Cardiac ventricle fibroblast (primary cell): ENCODE measurements at places on chromosomes 5 and 9. TPM values are rescaled to one million over a fixed set of nuclear protein-coding genes. Genes with fewer than 3 reads are reported as not detected.

IL5 gene
- total RNA-seq, result not detected in 2 replicates

OTP gene
- total RNA-seq, result not detected in 2 replicates

GGTA1 gene
- 0.25 and 1.1 TPM in 2 replicates for total RNA-seq

CCL21 gene
- 0.81 TPM in 1 of 2 replicates, not detected in the other for total RNA-seq

NEURL1B gene
- 9.1 and 11.1 TPM in 2 replicates for total RNA-seq

SLC36A2 gene
- total RNA-seq, result not detected in 2 replicates

SLC25A48 gene
- not detected in 2 replicates for total RNA-seq
